Urinary bladder (tissue), 4 donors: ENCODE measurements at places on chromosomes 16 and 17. TPM values are rescaled to one million over a fixed set of nuclear protein-coding genes. Genes with fewer than 3 reads are reported as not detected.

Gene CES1
- polyA plus RNA-seq, result 61.4 TPM

Gene AOC3
- polyA plus RNA-seq, result 319 TPM

DNA sequence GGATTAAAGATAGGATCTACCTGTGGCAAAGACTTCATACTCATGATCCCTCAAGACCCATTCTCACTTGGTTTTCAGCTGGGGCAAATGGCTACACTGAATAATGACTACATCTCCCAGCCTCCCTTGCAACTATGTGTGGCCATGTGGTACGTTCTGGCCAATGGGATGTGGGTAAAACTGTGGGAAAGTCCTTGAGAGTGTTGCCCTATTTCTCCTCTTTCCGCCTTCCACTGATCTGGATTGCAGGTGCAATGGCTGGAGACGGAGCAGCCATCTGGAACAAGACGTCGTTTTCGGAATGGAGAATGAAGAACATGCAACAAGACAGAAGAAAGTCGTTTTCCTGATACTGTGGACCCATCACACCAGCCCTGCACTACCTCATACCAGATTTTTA, 48.5 kb downstream of the HAPSTR1 start:
- DNase-seq, result no peak

DNA sequence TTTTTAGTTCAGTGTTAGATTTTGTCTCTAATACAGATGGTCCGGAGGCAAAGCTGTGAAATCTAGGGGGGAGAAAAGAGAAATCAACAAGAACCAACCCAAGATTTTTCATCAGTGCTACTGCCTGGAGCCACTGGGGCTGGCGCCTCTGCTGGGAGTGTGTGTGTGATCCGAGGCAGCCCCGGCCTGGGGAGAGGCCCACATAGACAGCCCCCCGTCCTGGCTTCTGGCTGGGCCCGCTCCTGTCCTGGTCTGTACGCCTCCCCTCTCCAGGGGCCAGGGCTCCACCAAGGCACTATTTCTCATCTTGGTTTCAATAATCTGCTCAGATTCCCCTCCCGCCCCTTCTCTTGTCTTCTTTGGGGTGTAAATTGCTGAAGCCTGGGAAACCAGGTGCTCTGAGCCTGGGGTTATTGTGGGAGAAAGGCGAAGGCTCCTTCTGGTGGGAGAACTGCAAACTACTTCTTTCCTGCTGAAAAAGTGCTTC, 7.8 kb downstream of the BAHCC1 start:
- DNase-seq, result no peak

DNA sequence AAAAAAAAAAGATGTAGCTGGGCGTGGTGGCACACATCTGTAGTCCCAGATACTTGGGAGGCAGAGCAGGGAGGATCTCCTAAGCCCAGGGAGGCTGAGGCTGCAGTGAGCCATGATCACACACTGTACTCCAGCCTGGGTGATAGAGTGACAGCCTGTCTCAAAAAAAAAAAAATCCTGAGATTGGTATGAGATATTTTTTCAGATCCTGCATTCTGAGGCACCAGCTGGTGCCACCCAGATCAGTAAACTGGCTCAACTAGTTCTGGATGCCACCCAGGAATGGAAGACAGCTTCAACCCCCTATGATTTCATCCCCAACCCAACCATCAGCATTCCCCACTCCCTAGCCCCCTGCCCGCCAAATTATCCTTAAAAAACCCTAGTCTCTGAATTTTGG, 7.1 kb upstream of the GJC1 start:
- DNase-seq, result no peak

DNA sequence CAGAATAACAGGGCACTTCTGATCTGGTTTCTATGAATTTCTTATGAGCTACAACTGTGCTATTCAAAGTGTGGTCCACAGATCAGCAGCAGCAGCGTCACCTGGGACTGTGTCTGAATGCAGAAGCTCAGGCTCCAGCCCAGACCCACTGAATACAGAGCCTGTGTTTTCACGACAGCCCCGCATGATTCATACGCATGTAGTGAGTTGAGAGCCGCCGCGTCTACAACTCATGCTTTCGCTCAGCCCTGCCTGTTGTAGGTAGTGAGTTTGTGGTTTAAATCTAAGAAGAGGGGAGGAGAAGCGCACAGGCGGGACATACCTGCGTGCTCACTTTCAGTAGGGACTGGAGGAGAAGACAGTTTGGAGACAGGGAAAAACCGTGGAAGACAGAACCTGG, 28.5 kb upstream of the ELAC2 start:
- no peak for DNase-seq
